ENCODE measurements at places on chromosomes 1 and 21. TPM values are rescaled to one million over a fixed set of nuclear protein-coding genes. Genes with fewer than 3 reads are reported as not detected.

DNA sequence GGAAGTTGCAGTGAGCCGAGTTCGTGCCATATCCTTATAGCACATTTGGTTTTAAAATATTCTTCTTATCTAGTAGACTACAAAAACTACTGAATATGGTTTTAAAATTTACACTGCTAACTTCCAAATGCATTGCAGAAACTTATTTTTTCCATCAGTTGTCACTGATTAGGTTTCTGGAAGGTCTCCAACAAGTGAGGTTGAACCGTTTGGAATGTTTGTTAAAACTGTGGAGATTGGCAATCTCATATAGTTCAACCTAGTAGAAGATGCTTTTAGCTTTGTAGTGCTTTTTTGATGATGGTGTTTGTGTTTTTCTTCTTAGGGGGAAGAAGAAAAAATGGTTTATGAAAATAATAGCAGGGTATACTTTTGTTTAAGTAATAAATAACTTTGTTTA lies 12.9 kb downstream of the CENPF start:
- peaks cover 75% of the 10 kb centered on the region for H3K36me3 ChIP-seq
- no peaks in the 10 kb centered on the region for H3K27me3 ChIP-seq
- no peak overlapping the region for H3K27ac ChIP-seq
- no peak overlapping the region for H3K4me3 ChIP-seq
- no peak for DNase-seq

The KCNK1 gene
- total RNA-seq, result 9.8 TPM

DNA sequence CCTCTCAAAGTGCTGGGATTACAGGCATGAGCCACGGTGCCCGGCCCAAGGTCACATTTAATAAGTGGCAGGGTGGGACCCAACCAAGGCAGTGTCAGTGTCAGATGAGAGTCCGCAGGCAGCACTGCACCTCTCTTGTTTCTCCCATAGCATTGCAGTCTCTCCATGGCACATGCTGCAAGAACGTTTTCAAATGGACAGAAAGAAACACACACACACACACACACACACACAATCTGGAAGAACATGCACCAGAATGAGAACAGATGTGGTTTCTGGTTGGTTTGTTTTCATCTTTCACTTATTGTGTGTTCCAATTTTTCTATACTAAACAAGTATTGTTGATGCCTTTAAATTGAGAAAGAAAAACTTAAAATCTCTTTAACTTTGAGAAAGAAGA lies 126.5 kb downstream of the SYF2 start:
- no peak for DNase-seq
- no peak overlapping the region for H3K4me3 ChIP-seq
- no peak overlapping the region for H3K27ac ChIP-seq
- H3K4me1 ChIP-seq, result peaks cover 5% of the 10 kb centered on the region

DNA sequence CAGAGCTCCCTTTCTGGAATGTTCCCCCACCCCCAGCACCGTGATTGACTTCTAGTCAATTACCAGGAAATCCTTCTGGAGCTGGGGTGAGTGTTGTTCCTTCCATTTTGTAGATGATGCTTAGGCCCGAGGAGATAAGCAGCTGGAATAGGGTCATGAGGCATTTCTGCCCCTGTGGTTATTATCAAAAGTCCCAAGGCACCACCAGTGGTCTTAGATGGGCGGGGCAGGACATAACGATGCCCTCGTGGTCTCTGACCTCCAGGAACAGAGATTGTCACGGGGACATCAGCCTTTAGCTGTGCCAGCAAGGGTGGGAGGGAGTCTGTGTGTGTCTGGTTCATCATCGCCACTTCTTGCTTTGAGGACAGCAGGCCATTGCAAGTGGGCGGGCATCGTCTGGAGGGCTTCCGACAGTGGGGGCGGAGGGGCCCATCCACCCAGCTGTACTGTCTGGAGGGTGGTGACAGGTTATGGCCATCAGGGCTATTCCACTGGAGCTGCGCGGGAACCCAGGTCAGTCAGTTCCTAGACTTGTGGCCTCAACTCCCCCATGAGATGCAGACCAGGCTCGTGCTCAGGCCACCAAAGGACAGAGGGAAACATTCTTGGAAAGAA lies 22.6 kb downstream of the TNFRSF8 start:
- no peak overlapping the region for H3K4me3 ChIP-seq
- no peak overlapping the region for H3K27ac ChIP-seq
- no peaks in the 10 kb centered on the region for H3K27me3 ChIP-seq
- H3K4me1 ChIP-seq, result peaks cover 16% of the 10 kb centered on the region

DNA sequence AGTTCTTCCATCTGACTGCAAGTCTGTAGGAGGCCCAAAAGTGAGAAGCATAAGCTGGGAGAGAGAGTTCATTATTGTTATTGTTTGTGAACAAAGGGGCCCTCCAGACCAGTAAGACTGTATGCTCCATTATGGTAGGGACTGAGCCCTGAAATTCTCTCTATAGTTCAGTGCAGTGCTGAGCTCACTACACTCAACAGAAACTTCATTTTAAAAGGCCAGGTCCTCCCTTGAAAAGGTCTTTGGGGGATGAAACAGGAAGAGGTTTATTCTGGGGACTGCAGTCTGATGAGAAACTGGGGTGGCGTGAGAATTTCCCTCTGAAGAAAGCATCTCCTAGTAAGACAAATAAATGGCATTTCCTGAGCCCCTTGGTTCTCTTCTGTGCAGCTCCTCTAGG lies 5.5 kb upstream of the GATAD2B start:
- H3K27me3 ChIP-seq, result no peaks in the 10 kb centered on the region
- peaks cover 30% of the 10 kb centered on the region for H3K36me3 ChIP-seq
- no peak overlapping the region for H3K27ac ChIP-seq
- peaks cover 4% of the 10 kb centered on the region for H3K4me1 ChIP-seq
- no peak for DNase-seq

The RGL1 gene
- 0.07 TPM for total RNA-seq

The SSX2IP gene
- total RNA-seq, result 66.4 TPM

The C1orf105 gene
- not detected for total RNA-seq

- no peak overlapping the region for H3K4me3 ChIP-seq
- no peaks in the 10 kb centered on the region for H3K4me1 ChIP-seq
- H3K27me3 ChIP-seq, result no peaks in the 10 kb centered on the region
- no peak for DNase-seq
- no peak overlapping the region for H3K27ac ChIP-seq
These were observed 82.9 kb upstream of the CXADR start for GRCh38 chr21:17429936-17430335.

The CRYAA gene
- total RNA-seq, result not detected

The NECAP2 gene
- total RNA-seq, result 71.9 TPM

The SAMSN1 gene
- 118 TPM for total RNA-seq

The MTF1 gene
- 11.3 TPM for total RNA-seq

- H3K27me3 ChIP-seq, result no peaks in the 10 kb centered on the region
- no peaks in the 10 kb centered on the region for H3K36me3 ChIP-seq
- no peaks in the 10 kb centered on the region for H3K4me1 ChIP-seq
These were observed 201.0 kb downstream of the LYPLAL1 start for GRCh38 chr1:219374636-219375035.

- H3K4me1 ChIP-seq, result no peaks in the 10 kb centered on the region
- DNase-seq, result no peak
- no peak overlapping the region for H3K27ac ChIP-seq
These were observed 37.4 kb upstream of the ERRFI1 start for GRCh38 chr1:8063298-8064036.

The SMG5 gene
- total RNA-seq, result 78.4 TPM

The NTMT2 gene
- not detected for total RNA-seq

DNA sequence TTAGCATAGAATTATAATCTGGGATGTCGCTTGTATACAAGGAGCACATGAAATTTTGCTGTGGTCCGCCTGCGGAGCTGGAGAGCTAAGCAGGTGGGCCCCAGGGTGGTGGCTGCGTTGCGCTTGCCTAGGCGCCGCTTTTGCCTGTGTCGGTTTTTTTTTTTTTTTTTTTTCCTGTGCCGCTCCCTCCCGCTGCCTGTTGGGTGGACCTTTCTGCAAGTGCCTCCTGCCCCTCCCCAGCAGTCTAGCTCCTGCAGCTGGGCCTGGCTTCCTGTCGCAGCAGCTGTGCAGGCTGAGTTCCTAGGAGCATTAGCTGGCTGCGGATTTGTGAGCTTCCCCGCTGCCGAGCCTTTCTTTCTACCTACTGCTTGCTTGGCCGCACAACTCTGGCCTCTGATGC lies 20.6 kb downstream of the PYHIN1 start:
- no peaks in the 10 kb centered on the region for H3K36me3 ChIP-seq
- no peaks in the 10 kb centered on the region for H3K27me3 ChIP-seq
- DNase-seq, result peak; percentile 58
- H3K4me1 ChIP-seq, result peaks cover 4% of the 10 kb centered on the region
- H3K27ac ChIP-seq, result no peak overlapping the region
- no peak overlapping the region for H3K4me3 ChIP-seq

DNA sequence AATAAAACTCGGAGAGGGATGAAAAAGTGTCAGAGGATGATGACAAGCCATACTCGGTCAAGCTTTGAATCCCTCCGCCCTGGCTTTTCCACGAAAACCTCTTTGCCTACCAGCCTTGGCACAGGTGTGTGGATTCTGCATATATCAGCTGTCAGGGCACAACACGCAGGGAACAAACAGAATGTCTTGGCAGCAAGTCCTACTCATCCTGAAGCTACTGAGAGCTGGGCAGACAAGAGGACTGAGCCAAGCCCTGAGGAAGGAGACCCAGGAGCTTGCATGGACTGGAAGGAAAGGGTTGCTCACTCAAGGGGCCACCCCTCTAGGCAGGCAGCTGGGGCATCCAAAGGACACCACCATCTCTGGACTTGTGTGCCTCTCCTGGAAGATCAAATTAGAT lies 132.4 kb downstream of the HMGB4 start:
- H3K27me3 ChIP-seq, result no peaks in the 10 kb centered on the region
- no peak overlapping the region for H3K27ac ChIP-seq
- no peaks in the 10 kb centered on the region for H3K4me1 ChIP-seq

The CFAP141 gene
- not detected for total RNA-seq

The CR2 gene
- 0.51 TPM for total RNA-seq

DNA sequence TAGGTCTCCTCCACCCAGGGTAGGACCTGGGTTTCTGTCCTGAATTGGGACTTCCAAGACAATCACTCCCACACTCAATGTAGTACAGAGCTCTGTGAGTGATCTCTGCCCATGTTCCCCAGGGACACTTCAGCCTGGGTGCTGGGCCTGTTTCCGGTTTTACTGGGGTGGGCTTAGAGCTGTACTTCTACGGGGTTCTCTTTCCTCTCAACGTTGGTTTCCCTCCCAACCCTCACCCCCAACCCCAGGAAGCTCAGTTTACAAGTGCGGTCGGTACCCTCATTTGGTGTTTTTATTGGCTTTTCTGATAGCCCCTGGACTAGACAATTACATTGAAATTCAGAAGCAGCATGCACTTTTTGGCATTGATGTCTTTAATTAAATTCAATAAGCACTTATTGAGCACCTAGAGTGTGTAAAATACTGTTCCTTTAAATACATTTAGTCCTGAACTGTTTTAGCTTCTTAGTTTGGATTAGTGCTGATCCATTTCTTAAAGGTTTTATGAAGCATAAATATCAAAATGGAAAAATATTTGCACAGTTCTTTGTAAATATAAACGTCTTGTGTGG lies 542 bp upstream of the XPR1 start:
- H3K27ac ChIP-seq, result peak overlapping the region; percentile 8
- no peak overlapping the region for H3K4me3 ChIP-seq
- no peak for DNase-seq
- no peaks in the 10 kb centered on the region for H3K36me3 ChIP-seq

DNA sequence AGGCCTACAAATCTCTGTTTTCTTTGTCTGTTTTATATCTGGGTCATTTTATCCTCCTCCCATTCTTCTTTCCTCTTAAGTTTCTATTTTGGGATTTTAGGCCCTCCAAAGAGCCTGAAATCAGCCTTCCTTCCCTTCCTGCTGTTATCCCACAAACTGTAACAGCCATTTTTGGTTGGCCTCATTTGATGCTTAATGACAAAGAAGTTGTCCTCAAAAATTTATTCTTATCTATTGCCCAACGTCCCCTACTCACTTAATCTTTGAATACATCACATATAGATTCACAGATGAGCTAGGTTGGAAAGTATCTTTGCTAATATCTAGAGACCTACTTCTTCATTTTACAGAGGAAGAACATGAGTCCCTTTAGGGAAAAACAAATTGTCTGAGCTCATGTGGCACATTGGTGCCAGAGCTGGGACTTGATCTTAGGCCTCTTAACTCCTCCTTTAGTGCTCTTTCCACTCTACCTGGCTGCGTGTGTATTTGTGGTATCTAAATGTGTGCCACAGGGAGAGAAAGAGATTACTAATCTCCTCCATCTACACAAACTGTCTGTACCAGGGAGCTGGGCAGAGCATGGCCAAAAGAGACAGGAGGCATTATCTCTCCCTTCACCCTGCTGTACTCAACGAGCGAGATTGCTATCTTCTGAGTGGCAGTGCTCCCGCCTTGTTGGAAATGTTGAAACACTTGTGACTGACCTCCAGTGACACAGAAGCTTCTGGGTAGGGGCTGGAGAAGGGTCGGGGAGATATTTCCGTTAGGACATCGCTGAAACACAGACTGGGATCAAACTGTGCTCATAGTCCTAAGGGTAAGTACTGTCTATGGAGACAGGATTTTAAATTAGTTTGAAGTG lies 30.1 kb downstream of the RHEX start:
- no peak overlapping the region for H3K27ac ChIP-seq
- no peak for DNase-seq
- H3K4me3 ChIP-seq, result no peak overlapping the region

DNA sequence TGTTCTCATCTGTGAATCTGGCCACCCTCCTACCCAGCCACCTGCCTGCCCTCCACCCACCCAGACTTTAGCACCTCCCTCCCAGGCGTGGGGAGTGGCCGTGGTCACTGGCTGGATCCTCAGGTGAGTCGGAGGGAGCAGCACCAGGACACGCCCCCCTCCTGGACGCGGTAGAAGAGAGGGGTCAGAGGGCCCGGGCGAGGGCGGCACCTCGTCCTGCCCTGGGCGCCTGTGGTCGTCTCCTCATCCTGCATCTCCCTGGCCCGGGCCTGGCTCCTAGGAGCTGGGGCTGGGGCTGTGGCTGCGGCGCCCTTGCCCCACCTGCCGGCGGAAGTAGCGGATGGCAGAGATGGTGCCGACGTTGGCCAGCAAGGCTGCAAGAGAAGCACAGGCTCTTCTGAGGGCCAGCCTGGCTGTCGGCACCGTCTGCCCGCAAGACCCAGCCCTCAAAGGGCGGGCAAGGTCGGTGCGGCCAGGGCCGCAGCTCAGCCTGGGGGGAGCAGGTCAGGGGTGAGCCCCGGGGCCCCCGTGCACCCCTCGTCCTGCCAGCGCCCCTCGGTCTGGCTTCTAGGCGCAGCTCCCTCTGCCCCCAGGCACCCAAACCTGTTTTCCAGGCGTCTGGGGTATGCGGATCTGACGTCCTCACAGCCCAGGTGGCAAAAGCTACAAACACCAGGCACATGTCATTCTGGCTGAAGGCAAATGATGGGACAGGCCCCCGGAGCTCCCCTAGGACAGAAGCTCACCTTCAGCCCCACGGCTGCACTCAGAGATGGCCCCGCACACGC lies 5.8 kb downstream of the PERM1 start:
- peak; percentile 59 for DNase-seq
- H3K4me3 ChIP-seq, result peak overlapping the region; percentile 9
- H3K36me3 ChIP-seq, result no peaks in the 10 kb centered on the region

- DNase-seq, result no peak
- H3K27ac ChIP-seq, result no peak overlapping the region
- H3K4me3 ChIP-seq, result no peak overlapping the region
- H3K4me1 ChIP-seq, result no peaks in the 10 kb centered on the region
- H3K36me3 ChIP-seq, result no peaks in the 10 kb centered on the region
These were observed 186.8 kb downstream of the PBX1 start for GRCh38 chr1:164745736-164746135.

GRCh38 chr1:93021539-93022134 lies 57.4 kb upstream of the MTF2 start:
- H3K27ac ChIP-seq, result no peak overlapping the region
- peaks cover 16% of the 10 kb centered on the region for H3K4me1 ChIP-seq
- no peak overlapping the region for H3K4me3 ChIP-seq
- DNase-seq, result peak; percentile 62
- H3K36me3 ChIP-seq, result no peaks in the 10 kb centered on the region
- no peaks in the 10 kb centered on the region for H3K27me3 ChIP-seq

- no peak overlapping the region for H3K4me3 ChIP-seq
- no peak overlapping the region for H3K27ac ChIP-seq
- no peak for DNase-seq
- no peaks in the 10 kb centered on the region for H3K4me1 ChIP-seq
- peaks cover 50% of the 10 kb centered on the region for H3K27me3 ChIP-seq
These were observed 238.6 kb downstream of the TRABD2B start for GRCh38 chr1:47758341-47759250.
